ENCODE measurements at places on chromosomes 6 and 20. TPM values are rescaled to one million over a fixed set of nuclear protein-coding genes. Genes with fewer than 3 reads are reported as not detected.

Gene FERMT1
- 0.20 TPM for total RNA-seq

- DNase-seq: no peak
Measured at GRCh38 chr6:14765721-14766390, 480.0 kb upstream of the JARID2 start.

- no peak for DNase-seq
Measured at GRCh38 chr20:33840160-33840559, 29.0 kb downstream of the CHMP4B start.

DNA sequence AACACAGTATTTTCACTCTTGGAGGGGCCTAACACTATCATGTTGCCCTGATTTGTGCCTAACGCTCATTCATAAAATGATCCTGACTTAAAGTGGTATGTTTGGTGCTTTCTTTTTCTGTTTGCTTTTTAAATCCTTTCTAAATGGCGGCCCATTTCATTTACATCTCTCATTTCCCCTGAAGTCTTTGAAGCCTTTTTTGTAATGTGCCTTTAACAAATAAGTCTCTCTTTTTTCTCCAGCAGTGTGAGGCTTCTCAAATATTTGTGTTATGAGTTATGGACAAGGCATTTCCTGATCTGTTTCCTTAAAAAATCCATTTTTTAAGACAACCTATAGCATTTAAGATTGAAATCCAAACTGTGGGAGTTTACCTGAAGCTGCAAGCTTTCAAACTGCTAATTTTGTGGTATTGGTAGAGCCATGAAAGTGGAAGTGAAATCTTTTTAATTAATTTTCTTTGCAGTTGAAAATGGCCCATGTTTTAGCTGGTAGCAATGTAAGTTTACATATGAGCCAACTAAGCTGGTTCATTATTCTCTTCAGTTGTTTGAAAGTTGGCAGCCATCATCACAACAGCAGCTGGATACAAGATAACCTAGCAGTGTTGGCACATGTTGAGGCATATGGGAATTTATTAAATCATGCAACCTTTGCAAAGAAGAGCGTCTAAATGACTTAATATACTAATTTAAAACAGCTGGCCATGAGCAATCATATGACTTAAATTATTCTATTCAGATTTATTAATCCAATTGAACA is 469.7 kb downstream of the CDKAL1 start:
- no peak for DNase-seq

GRCh38 chr20:43389839-43390626 is 67.7 kb upstream of the SRSF6 start:
- DNase-seq: no peak
